ENCODE measurements at places on chromosomes 4 and X. TPM values are rescaled to one million over a fixed set of nuclear protein-coding genes. Genes with fewer than 3 reads are reported as not detected.

The SERPINA7 gene
- total RNA-seq = not detected

The EVC gene
- 1.9 TPM for total RNA-seq

The SHROOM2 gene
- total RNA-seq = 11.5 TPM

The JCHAIN gene
- total RNA-seq = 258 TPM

The SLIT2 gene
- total RNA-seq = 4.2 TPM

The HSFX4 gene
- not detected for total RNA-seq

The HPGD gene
- 177 TPM for total RNA-seq

The CLDN34 gene
- total RNA-seq = not detected

The UGT2B15 gene
- 133 TPM for total RNA-seq

The PPEF1 gene
- 0.22 TPM for total RNA-seq

The CXorf65 gene
- total RNA-seq = not detected

The ARAP2 gene
- 22.5 TPM for total RNA-seq

The CENPVL3 gene
- total RNA-seq = not detected

The ZNF711 gene
- 1.2 TPM for total RNA-seq

The FATE1 gene
- not detected for total RNA-seq

The IL3RA gene
- total RNA-seq = 6.3 TPM

The KIAA1210 gene
- not detected for total RNA-seq
